Lower lobe of right lung (tissue), 2 donors: ENCODE measurements at places on chromosomes 6 and 20. TPM values are rescaled to one million over a fixed set of nuclear protein-coding genes. Genes with fewer than 3 reads are reported as not detected.
A peak's percentile ranks its signal among the peaks of the same experiment; 100 is the strongest.

- H3K27ac ChIP-seq: no peak overlapping the region
- DNase-seq: no peak
- H3K36me3 ChIP-seq: peaks cover 20% of the 10 kb centered on the region
- no peak overlapping the region for H3K4me3 ChIP-seq
Observed at GRCh38 chr6:158758451-158758860, 60.7 kb downstream of the EZR start.

The ACAT2 gene
- 42.4 TPM for total RNA-seq

DNA sequence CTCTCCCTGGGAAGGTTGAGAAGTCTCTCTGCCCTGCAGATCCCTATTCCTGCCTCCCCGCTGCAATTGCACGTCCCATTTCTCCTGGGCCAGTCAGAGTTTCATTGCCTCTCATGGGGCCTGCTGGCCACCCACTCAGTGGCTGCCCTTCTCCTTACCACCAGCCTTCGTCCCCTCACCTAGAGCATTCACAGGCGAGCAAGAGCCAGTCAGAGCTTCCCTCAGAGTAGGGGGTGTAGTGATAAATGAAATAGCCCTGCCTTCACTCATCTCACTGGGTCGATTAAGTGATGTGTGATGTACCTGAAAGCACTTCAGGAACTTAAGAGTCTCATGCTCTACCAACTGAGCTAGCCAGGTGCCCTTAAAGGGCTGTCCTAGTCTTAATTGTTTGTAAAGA is 52.0 kb upstream of the FANCE start:
- H3K27ac ChIP-seq: no peak overlapping the region
- peaks cover 13% of the 10 kb centered on the region for H3K4me1 ChIP-seq
- DNase-seq: no peak

The PTCRA gene
- total RNA-seq: 9.8 TPM

GRCh38 chr6:24881376-24881775 is 54.4 kb downstream of the RIPOR2 start:
- no peak overlapping the region for H3K4me3 ChIP-seq
- DNase-seq: no peak
- no peaks in the 10 kb centered on the region for H3K27me3 ChIP-seq
- H3K27ac ChIP-seq: no peak overlapping the region
- no peaks in the 10 kb centered on the region for H3K36me3 ChIP-seq
- no peaks in the 10 kb centered on the region for H3K4me1 ChIP-seq

DNA sequence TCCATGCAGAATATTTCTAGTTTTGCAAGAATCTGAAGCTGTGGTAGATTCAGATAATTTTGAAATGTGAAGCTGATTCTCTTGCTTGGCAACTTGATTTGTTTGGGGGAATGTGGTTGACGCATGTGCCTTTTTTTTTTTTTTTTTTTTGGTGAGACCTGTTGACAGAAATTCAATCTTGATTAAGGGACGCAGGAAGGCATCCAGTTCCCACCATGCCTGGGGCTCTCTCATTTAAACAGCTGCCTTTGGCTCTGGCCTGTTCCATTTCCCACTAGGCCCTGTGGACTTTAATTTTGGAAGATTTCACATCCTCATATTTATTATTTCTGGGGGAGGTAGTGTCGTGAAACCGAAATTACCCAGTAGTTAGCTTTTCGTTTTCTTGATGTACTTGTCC is 8.6 kb downstream of the TPX2 start:
- H3K4me1 ChIP-seq: no peaks in the 10 kb centered on the region
- no peak overlapping the region for H3K27ac ChIP-seq
- DNase-seq: no peak
- H3K36me3 ChIP-seq: no peaks in the 10 kb centered on the region

DNA sequence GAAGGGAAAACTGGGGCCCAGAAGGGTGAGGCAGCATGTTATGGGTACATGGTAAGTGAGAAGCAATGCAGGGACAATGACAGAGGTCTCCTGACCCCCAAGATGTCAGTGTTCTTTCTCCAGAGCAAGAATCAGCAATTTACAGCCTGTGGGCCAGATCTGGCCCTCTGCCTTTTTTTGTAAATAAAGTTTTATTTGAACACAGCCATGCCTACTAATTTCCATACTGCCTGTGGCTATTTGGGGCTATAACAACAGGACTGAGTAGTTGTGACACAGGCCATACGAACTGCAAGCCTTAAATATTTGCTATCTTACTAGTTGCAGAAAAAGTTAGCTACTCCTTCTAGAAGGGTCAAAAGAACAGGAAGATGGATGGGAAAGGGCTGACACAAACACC is 52.5 kb downstream of the PTPRT start:
- peaks cover 4% of the 10 kb centered on the region for H3K27me3 ChIP-seq
- H3K27ac ChIP-seq: no peak overlapping the region
- no peak for DNase-seq
- H3K4me1 ChIP-seq: no peaks in the 10 kb centered on the region

The TXLNB gene
- total RNA-seq: 1.1 TPM

GRCh38 chr6:47144306-47144705 is 102.2 kb upstream of the ADGRF1 start:
- no peaks in the 10 kb centered on the region for H3K27me3 ChIP-seq
- no peaks in the 10 kb centered on the region for H3K36me3 ChIP-seq
- H3K4me3 ChIP-seq: no peak overlapping the region
- peaks cover 19% of the 10 kb centered on the region for H3K4me1 ChIP-seq
- no peak overlapping the region for H3K27ac ChIP-seq

The RNF39 gene
- 2.5 TPM for total RNA-seq

The NCOA7 gene
- total RNA-seq: 64.4 TPM

DNA sequence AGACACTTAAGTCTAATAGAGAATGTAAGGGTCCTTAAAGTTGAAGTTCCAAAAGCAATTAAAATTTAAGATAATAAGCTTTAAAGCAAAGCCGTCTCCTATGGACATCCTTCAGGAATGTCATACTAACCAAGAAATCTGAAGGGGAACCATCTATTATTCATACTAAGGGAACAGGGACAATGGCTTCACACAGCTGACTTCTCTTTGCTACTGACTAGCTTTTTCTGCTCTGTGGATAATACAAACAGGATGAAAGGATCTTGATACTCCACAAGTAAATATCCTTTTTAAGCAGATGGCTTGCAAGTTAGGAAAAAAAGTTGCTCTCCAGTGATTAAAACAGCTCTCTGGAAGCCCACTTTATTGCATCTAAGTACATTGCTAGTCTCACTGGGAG is 178.6 kb downstream of the BACH2 start:
- peaks cover 6% of the 10 kb centered on the region for H3K27me3 ChIP-seq
- DNase-seq: no peak
- H3K4me3 ChIP-seq: no peak overlapping the region

DNA sequence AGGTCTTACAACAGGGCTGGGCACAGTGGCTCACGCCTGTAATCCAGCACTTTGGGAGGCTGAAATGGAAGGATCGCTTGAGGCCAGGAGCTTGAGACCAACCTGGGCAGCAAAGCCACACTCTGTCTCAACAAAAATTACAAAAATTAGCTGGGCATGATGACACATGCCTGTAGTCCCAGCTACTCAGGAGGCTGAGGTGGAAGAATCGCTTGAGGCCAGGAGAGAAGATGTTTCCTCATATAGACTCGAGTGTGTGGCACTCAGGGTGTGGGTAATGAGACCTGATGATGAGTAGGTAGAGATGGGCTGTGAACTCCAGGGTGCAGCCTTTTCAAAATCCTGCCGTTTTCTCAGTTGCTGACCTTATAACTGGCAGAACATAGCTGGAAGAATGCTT is 125.3 kb upstream of the FOXO3 start:
- DNase-seq: no peak
- H3K27ac ChIP-seq: no peak overlapping the region
- peaks cover 5% of the 10 kb centered on the region for H3K4me1 ChIP-seq
- no peaks in the 10 kb centered on the region for H3K36me3 ChIP-seq

GRCh38 chr6:35919085-35919826 is 1.6 kb downstream of the SRPK1 start:
- H3K36me3 ChIP-seq: peaks cover 12% of the 10 kb centered on the region
- no peaks in the 10 kb centered on the region for H3K27me3 ChIP-seq
- H3K4me3 ChIP-seq: peak overlapping the region; percentile 66
- peaks cover 31% of the 10 kb centered on the region for H3K4me1 ChIP-seq
- DNase-seq: no peak

The STK35 gene
- 13.9 TPM for total RNA-seq

GRCh38 chr6:91098006-91098405 is 511.1 kb upstream of the MAP3K7 start:
- no peaks in the 10 kb centered on the region for H3K27me3 ChIP-seq
- no peak for DNase-seq
- H3K4me1 ChIP-seq: no peaks in the 10 kb centered on the region
- no peak overlapping the region for H3K4me3 ChIP-seq
- no peak overlapping the region for H3K27ac ChIP-seq
- H3K36me3 ChIP-seq: no peaks in the 10 kb centered on the region

The FAM83C gene
- not detected for total RNA-seq

DNA sequence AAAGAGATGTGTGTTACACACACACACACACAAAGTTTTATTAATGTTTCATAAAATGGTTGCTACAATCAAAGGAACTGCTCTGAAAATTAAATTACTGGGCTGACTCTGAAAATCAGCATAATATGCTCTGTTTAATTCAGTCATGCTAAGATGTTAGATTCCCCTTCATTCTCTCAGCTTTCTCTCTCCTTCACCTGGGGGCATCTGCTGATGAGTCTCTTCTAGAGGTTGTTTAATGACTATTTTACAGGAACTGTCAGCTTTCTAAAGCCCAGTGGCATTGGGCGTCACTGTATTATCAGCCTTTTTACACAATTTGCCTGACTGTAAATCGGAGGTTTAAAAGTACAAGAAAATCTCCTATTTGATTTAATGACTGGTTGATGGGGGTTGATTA is 559.7 kb upstream of the POU3F2 start:
- no peak overlapping the region for H3K27ac ChIP-seq
- no peak for DNase-seq
- H3K27me3 ChIP-seq: no peaks in the 10 kb centered on the region
- H3K4me1 ChIP-seq: no peaks in the 10 kb centered on the region

The CST5 gene
- not detected for total RNA-seq

DNA sequence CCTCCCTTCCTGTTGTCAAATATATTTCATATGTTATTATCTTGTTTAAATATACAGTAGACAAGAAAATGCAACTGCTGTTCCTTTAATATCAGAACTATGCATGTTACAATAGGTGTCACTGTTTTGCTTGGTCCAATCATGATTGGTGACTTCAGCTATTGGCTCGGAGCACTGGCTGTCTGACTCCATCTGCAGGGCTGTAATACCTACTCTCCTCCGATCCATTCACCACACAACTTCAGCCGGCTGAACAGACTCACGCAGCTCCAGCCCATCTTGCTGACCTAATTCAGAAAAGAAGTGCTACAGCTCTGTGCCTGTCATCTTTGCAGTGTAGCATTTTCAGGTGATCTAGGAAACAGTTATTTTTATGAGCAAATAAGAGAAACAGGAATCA is at the start of gene BTBD3:
TSS of gene BTBD3 (plus strand) at position 231 of the 400 bp plus-strand sequence. CDS start 383 bp downstream, outside the sequence.
- no peaks in the 10 kb centered on the region for H3K27me3 ChIP-seq
- peaks cover 2% of the 10 kb centered on the region for H3K36me3 ChIP-seq
- peaks cover 32% of the 10 kb centered on the region for H3K4me1 ChIP-seq
- DNase-seq: peak; percentile 43

GRCh38 chr6:108914235-108915022 is 66.2 kb downstream of the ARMC2 start:
- H3K36me3 ChIP-seq: no peaks in the 10 kb centered on the region
- peaks cover 3% of the 10 kb centered on the region for H3K4me1 ChIP-seq
- H3K27me3 ChIP-seq: no peaks in the 10 kb centered on the region
- no peak for DNase-seq
- no peak overlapping the region for H3K27ac ChIP-seq

DNA sequence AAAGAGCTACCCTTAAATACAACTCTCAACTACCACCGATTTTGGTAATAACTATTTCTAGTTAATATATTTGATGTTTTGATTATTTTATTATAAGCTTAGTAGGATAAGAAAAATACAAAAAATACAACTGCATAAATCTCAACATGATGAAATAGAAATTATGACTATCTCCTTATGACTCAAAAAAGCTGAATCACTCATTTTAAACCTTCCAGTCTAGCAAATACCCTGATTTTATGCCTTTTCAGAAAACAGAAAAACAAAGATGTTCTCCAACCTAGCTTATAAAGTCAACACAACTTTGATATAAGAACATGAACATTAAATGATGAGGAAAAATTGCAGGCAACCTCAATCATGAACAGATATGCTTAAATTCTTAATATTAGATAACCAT is 40.2 kb upstream of the DSE start:
- no peaks in the 10 kb centered on the region for H3K27me3 ChIP-seq
- H3K27ac ChIP-seq: no peak overlapping the region
- H3K4me1 ChIP-seq: peaks cover 13% of the 10 kb centered on the region
- H3K4me3 ChIP-seq: no peak overlapping the region
- no peak for DNase-seq
- H3K36me3 ChIP-seq: no peaks in the 10 kb centered on the region

- no peaks in the 10 kb centered on the region for H3K4me1 ChIP-seq
- no peak overlapping the region for H3K27ac ChIP-seq
- H3K36me3 ChIP-seq: no peaks in the 10 kb centered on the region
- H3K4me3 ChIP-seq: no peak overlapping the region
Observed at GRCh38 chr20:51938559-51939258, 136.4 kb upstream of the SALL4 start.

- no peak overlapping the region for H3K27ac ChIP-seq
- H3K36me3 ChIP-seq: no peaks in the 10 kb centered on the region
- H3K27me3 ChIP-seq: no peaks in the 10 kb centered on the region
Observed at GRCh38 chr20:59628171-59628570, 23.8 kb downstream of the PHACTR3 start.

The SYCP2L gene
- 1.0 TPM for total RNA-seq

DNA sequence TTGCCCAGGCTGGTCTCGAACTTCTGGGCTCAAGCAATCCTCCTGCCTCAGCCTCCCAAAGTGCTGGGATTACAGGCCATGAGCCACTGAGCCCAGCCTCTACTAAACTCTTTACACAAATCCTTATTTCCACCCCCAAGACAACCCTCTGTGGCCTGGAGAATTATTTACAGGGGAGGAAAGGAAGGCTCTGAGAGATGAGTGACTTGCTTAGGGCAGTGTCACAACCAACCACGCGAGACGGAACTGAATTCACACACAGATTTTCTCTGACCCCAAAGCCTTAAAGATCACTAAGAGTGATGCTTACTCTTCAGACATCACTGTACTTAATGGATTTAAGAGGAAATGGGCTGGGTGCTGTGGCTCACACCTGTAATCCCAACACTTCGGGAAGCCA is 86.2 kb downstream of the RIPOR3 start:
- no peaks in the 10 kb centered on the region for H3K36me3 ChIP-seq
- H3K4me1 ChIP-seq: no peaks in the 10 kb centered on the region
- no peaks in the 10 kb centered on the region for H3K27me3 ChIP-seq
- DNase-seq: no peak

GRCh38 chr6:36671687-36672375 is 6.7 kb upstream of the CDKN1A start:
- no peaks in the 10 kb centered on the region for H3K36me3 ChIP-seq
- no peak for DNase-seq
- no peak overlapping the region for H3K27ac ChIP-seq
- no peaks in the 10 kb centered on the region for H3K27me3 ChIP-seq

DNA sequence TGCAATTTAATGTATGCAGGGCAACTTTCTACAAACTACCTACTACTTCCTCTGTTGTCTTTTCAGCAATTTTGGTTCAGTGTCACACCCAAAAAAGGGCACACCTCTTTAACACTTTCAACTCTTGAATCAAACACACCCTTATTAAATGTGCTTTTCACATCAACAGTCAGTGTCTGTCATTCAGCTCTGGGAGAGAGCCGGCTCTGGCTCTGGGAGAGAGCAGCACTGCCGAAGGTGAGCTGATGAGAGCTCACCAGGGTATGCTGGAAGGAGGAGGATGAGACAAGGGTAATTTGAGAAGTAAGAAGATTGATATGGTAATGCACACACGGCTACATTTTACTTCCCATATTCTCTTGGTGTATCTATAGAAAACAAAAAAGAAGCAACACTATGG is 134.3 kb downstream of the RTN4IP1 start:
- no peak for DNase-seq
- H3K27ac ChIP-seq: no peak overlapping the region
- H3K4me3 ChIP-seq: no peak overlapping the region
- no peaks in the 10 kb centered on the region for H3K27me3 ChIP-seq
- H3K4me1 ChIP-seq: no peaks in the 10 kb centered on the region
- H3K36me3 ChIP-seq: no peaks in the 10 kb centered on the region

The TRIM31 gene
- total RNA-seq: 0.62 TPM

The OPRM1 gene
- total RNA-seq: not detected
